Fibroblast of skin of scalp (primary cell): ENCODE measurements at places on chromosomes 2 and 18.

DNA sequence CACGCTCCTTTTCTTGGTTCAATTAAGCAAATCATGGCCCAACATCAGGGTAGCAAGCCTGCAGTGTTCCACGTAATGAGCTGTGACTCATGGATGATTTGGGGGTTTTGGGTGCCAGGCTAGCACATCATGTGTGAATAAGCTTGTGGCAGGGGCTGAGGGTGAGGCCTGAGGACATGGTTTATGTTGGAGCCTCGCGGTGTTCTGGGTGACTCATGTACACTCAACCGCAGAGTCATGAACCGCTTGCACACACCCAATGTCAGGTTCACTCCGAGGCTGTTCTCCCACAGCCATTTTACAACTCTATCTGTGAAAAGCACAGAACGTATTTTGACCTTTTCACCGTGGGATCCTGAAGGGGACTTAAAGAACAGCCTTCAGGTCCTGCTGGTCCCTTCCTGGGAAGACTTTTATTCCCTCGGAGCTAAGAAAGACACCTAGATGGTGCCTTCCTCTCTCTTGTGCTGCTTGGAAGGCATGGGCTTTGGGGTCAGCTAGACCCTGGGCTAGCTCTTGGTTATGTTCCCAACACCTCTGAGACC is 139.9 kb upstream of the ZEB2 start:
- peak; percentile 80 for DNase-seq

DNA sequence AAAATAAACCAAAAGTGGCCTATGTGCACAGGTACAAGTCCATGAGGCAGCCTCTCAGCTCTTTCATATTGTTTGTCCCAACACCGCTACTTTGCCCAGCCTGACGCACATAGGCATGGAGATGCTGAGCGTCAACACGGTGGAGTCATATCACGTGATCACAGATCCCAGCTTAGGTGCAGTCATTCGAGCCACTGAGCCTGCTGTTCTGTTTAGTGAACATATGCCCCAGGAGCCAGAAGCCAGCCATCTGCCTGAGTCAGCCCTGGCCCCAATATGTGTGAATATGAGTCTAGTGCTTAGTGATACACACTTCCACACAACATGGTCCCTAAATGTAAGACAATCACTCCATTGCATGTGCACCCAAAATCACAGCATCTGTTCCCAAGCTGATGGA is 88.2 kb upstream of the LCLAT1 start:
- DNase-seq, result peak; percentile 11

GRCh38 chr2:18959952-18960717 is 370.8 kb upstream of the NT5C1B start:
- no peak for DNase-seq

GRCh38 chr2:146523196-146523595 is 1321.6 kb upstream of the ACVR2A start:
- peak; percentile 22 for DNase-seq

DNA sequence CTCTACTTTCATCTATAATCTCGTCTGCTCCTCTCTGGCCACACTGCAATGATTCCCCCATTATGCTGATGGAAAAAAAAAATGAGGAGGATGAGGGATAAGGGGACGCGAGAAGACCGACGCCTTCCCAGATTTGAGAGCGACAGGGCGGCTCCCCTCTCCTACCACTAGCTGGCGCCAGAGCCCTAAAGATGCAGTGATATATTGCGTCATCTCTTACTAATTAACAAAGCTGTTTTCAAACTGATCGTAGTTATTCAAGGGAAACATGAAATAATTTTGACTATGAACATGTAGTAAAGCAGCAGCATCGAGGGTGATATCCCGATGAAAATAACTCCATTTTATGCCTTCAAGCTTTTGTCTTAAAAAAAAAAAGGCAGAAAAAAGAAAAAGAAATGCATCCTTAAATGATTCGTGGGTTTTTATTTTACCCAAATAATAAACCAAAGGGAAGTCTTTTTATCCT is 48.0 kb upstream of the HNRNPA3 start:
- DNase-seq, result peak; percentile 85

- no peak for DNase-seq
Observed at GRCh38 chr2:7724336-7724735, 807.1 kb downstream of the RNF144A start.

DNA sequence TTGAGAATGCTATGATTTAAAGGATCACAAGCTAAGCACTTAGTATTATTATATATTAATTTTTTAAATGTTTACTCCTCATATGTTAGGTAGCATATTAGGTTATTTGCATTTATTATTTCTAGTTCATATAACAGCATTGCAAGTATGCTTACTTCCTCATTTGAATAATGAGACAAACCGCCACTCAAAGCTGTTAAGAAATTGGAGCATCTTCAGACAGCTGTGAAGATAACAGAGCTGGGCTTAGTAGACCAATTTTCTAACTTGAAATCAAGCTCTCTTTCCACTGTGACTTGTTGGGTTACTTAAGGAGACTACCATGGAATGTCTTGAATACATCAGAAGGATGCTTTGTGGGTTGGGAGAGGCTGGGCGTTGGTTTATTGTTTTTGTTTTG is 139.3 kb downstream of the ASXL3 start:
- DNase-seq, result no peak

DNA sequence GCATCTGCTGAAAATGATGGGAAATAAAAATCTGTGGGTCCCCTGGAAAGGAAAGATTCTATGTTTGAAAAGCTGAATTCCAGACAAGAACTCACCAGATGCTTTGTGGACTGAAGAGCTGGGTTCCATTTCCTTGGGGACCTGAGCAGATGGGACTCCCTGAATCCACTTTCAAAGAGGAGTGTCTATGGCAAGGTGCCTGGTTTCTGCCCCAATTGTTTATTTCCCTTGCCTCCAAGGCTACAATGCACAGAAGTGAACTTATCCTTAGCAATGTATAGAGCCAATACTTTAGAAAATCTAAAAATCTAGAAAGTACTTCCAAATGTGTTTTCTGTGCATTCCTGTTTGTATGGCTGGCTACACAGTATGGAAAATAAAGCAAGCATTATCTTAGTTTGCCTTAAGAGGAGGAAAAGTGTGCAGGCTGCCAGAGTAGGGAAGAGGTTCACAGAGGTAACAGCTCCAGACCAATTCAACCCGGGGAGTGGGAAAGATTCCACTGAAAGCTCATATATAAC is 420.5 kb downstream of the NRXN1 start:
- no peak for DNase-seq

- DNase-seq, result peak; percentile 71
Observed at GRCh38 chr2:196750977-196751631, 48.4 kb downstream of the GTF3C3 start.

DNA sequence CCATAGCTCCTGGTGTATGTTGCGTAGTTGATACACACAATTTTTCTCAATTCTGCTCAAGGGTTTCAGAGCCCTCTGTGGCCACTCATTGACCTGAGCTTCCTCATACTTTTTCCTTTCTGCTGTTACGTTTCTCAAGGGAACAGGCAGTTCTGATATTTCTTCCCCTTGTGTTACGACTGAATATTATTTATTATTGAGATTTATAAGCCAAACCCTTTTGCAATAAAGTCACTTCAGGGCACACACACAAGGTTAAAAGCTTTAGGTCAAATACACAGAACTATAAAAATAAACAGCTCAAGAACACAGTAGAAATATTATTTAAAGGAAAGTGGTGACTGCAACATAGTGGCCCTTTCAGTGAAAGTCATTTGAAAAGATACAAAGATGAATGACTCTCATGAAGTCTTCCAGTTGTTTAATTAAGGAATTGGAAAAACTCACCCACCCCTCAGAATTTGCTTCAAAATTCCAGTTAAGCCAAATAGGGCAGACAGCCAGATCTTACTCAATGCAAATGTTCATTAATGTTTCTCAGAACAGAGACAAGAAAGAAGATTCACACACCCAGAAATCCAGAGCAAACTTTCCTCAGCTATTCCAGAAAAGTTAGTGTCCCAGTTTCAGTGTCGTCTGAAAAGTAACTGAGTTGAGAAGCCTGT is 179.7 kb downstream of the TRIB2 start:
- DNase-seq, result no peak

DNA sequence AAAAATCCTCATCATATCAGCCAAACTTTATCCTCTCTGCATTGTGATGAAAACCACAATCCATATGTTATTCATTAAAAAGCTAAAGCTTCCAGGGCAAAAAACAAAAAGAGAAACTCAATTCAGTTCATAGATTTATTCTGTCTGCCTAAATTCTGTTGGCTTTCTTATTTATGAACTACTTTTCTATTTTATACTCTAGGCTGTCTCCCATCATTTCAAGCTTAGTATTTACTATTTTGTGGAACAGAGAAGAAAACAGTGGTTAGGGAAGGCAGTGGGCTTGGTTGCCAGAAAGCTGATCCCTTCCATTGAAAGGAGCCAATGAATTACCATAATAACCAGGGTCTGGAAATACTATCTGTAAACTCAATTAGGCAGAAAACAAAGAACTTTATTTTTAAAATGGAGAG is 71.8 kb downstream of the RAPH1 start:
- peak; percentile 70 for DNase-seq

DNA sequence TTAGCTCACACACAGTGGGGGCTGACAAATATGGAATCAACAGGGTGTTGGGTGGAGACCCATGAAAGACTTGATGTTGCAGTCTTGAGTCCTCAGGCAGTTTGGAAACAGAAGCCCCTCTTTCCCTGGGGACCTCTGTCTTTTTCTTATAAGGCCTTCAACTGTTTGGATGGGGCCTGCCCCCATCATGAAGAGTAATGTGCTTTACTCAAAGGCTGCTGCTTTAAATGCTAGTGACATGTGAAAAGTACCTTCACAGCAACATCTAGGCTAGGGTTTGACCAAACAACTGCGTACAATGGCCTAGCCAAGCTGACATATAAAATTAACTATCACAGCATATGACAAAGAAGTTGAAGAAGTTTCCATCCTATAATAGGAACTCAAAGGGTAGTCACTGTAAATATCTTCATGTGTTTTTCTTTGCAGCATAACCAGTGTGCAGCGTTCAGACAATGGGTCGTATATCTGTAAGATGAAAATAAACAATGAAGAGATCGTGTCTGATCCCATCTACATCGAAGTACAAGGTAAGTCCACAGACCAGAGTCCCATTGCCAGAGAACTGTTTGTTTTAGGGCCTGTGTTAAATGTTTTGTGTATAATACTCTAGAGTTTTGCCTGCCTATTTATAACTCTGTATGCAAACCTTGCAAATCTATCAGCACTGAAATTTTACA is 46.3 kb downstream of the MERTK start:
- DNase-seq, result no peak

GRCh38 chr18:62898359-62898758 is 183.0 kb downstream of the PHLPP1 start:
- DNase-seq, result no peak

- DNase-seq, result peak; percentile 65
Observed at GRCh38 chr2:72278046-72278445, 130.4 kb upstream of the CYP26B1 start.

DNA sequence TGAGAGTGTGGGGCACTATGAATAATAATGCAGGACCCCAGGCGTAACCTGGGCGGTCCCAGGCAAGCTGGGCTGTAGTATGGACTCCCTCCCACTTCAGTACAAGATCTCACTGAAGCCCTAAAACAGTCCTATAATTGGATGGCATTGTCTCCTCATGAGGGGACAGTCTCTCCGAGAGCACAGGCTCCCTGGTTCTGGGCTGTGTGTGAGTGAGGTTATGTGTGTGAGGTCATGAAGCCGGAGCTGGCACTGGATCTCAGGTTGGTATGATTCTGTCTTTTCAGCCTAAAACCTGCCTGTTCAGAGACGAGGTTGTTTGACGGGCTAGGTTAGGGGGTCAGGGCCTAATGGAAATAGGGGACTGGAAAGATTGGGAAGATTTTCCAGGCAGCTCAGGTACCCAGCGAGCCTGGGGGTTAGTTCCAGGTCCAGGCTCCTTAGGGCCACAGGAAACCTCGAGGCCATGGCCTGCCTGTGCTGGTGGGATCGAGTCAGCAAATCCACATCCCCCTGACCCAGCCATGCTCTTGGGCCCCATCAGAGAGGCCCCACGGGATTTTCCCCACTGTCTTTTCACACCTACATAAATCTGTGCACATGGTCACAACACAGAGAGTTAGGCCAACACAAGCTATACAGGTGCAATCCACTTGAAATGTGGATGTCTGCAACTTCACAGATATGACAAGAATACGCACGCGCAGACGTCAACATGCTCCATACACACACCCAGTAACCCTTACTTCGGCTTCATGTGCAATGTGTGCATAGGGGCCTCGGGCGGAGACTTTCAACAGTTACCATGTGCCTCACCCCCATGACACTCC is 94.8 kb downstream of the INHBB start:
- DNase-seq, result no peak

DNA sequence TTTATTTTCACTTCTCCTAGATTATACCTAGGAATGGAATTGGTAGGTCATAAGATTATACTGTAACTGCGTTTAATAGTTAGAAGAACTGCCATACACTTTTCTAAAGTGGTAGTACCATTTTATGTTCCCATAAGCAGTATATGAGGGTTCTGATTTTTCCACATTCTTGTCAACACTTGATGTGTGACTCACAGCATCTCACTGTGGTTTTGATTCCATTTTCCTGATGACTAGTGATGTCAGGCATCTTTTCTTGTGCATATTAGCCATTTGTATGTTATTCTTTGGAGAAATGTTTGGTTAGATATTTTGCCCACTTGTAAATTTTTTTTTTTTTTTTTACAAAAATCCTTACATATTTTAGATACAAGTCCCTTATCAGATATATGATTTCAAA is 2.3 kb downstream of the DCAF17 start:
- peak; percentile 92 for DNase-seq

DNA sequence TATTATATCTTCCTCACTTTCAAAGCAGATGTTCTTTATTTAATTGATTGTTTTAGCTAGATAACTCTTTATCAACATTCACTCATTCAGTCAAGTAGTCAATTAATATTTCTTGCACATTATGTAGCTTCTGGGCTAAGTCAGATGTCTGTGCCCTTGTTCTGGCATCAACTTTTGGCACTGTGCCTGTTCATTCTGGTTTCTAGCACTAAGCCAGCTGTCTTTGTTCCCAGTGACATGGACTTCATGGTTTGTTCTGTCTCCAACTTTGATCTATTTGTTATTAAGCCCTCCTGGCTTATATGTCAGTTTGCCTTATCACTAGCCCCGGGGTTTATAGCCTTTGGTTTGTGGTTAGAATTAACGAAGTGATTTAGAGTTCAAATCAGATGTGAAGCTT is 247.9 kb upstream of the SYT4 start:
- no peak for DNase-seq

- peak; percentile 85 for DNase-seq
Observed at GRCh38 chr18:7946734-7947377, 379.7 kb downstream of the PTPRM start.

DNA sequence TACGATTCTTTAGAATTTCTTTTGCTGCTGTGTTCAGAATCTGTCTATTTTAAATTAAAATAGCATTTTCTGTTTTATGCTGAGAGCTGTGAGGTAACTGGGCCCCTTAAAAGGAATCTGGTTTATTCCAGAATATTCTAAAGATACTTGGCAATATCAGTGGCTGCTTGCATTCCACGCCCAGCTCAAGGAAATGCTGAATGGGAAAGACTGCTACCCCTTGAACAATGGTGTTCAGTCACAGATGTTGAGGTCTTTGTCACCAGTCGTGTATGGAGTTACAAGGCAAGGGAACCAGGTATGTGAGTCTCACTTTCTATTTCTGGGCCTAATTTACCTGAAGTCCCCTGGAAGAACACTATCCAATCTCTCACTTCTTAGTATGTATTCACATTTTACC is 377.9 kb upstream of the CDH7 start:
- DNase-seq, result no peak
